ENCODE measurements at places on chromosomes 5 and 9.

DNA sequence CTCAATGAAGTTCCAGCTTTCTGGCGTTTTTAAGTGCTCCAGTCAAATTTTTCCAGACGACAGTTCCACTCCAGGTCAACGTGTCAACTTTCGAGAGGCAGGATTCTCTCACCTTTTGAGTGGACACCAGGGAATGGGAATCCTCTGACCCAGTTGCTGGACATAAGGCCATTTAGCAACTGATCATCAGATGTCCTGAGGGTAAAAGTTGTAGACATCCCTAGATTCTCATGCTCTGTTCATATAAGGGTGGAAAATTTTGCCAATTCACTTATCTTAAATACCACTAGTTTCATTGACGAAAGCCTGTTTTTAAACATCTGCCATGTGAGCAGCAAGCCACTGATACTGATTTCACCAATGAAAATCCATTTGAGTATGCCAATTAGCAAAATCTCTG, 275.5 kb downstream of the MAST4 start:
- no peak for DNase-seq

- DNase-seq = no peak
Observed at GRCh38 chr5:20166456-20166855, 178.5 kb upstream of the CDH18 start.

GRCh38 chr5:67299231-67299735, 102.7 kb upstream of the CD180 start:
- no peak for DNase-seq

- DNase-seq = no peak
Observed at GRCh38 chr5:176644878-176645670, 2.2 kb upstream of the TSPAN17 start.

- peak; percentile 42 for DNase-seq
Observed at GRCh38 chr5:134738963-134739661, 764 bp downstream of the CAMLG start.

- no peak for DNase-seq
Observed at GRCh38 chr5:51385216-51385615, 2.0 kb downstream of the ISL1 start.
